Stimulated activated CD8-positive, alpha-beta memory T cell treated with anti-CD3 and anti-CD28 coated beads, Interleukin-12 subunit alpha, Interleukin-12 subunit beta, amount 100 ng/mL, for 1 hour (primary cell): ENCODE measurements at places on chromosomes 3 and 15.

DNA sequence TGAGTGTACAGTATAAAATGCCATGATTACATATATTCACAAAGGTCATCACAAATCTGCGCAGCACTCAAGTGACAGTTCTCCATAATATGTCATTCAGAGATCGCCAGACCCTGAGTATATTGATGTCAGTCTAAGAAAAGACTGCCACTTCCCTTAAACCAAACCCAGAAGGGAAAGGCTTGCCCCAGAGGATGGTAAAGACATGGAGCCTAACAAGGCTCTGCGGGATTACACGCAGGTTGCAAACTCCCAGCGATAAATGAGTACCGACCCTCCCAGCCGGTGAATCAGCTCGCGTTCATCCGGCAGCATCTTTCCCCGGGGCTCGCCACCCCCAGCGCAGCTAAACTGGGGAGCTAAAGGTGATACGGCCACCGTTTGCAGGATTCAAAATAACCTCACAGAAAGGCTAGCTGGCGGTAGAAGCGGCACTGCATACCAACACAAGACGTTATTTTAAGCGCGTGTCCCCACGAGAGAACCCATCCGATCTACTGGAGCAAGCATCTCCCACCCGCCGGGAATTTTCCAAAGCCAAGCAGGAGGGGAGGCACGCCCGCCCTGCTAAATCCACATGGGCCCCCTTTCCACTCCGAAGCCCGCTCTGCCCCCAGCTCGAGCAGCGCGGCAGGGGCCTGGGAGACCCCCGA is 643 bp downstream of the MYO5A start:
- DNase-seq = peak; percentile 20

DNA sequence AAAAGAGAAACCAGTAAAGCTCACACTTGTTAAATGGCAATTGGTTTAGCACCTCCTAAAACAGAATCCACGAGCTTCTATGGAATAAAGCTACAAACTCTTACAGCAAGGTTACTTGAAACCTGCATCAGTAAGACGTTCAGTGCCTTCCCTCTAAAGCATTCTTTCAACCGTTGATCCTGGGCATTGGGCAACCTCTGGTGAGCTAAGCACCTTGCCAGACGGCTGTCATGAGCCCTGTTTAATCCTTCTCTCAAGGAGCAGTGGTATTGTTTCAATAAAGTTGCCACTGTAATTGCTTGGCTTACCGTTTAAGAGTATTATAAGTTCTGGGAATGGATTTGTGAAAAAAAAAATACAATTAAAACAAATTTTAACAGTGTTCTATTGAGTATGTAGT is 75.0 kb downstream of the COL8A1 start:
- no peak for DNase-seq

DNA sequence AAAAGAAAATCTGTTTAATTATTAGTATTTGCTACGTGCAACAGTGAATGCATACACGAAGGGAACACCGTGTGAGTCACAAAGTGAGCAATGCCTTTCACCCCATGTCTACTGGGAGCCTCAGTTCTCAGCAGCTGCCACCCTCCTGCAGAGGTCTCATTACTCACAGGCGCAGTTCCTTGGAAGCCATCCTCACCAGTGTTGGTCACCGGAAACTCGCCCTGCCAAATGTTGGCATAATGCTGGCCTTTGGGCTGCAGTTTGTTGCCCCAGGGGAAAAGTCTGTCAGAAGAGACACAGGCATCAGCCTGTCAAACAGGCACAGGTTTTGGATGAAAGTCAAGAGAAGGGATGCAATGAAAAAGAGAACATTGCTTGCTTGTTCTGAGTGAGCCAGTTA is 50.1 kb downstream of the SUMF1 start:
- no peak for DNase-seq

DNA sequence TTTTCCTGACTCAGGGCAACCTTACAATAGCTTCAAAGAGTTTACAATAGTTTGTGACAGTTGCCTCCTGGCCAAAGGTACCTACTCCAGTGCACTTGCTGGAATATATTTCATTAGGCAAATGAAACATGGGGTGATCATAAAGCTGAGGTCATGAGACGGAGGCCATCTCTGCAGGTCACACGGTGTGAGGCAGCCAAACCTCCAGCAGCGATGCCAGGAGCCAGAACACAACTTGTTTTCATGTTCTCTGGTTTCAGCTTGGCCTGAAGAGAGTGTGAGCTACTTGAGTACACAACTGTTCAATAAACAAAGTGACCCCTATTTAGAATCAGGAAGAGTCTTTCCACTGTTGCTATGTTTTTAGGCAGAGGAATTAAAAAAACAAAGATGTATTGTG is 42.7 kb upstream of the PYGO1 start:
- DNase-seq = no peak

DNA sequence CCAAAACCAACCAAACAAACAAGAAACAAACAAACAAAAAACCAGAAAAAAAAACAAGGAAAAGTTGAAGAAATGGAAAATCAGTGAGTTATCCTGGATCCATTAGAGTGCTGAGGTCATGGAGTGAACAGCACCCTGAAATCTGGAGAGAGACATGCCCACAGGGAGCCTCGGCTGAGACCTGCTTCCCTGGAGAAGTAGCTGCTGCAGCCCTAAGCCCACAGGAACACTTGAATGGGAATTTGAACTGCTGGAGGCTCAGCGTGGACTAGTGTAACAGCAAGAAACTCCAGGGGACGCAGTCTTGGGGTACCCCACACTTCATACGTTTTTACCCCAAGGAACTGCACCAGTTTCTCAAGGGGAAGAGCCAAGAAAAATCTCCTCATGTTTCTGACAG is 144.1 kb upstream of the UBE3A start:
- no peak for DNase-seq

DNA sequence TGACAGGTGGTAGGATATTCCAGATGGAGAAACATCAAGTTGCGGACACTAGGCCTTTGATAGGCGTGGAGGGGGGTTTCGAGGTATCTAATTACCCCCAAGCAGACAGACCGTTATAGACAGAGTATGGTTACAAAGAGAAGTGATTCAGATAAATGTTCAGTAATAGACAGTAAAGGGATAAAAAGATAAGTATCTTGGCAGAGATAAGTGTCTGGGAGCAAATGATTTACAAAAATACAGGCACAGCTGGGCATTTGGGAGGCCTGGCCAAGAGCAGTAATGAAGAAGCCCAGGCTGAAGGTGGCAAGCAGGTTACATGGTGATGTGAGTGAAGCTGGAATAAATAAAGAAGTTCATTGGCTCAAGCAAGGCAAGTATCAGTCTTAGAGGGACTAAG is 659 bp upstream of the MYH15 start:
- DNase-seq = no peak

DNA sequence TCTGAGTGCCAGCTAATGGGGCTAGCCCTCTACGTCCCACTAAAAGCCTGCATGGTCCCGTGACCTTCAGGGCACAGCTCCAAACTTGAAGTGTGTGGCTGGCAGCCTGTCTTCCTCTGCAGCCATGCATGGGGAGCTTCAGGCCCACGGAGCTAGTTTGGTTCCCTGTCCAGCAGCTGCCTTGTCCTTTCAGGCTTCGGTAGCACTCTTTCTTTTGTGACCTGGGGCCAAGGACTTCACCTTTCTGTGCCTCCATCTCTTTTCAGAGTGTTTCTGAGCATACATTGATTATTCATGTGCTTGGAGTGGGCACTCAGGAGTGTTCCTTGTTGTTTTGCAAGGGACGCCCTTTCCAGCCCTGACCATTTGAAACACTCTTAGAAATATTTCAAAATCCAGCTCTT is 155.2 kb downstream of the DNAJB8 start:
- DNase-seq = no peak

DNA sequence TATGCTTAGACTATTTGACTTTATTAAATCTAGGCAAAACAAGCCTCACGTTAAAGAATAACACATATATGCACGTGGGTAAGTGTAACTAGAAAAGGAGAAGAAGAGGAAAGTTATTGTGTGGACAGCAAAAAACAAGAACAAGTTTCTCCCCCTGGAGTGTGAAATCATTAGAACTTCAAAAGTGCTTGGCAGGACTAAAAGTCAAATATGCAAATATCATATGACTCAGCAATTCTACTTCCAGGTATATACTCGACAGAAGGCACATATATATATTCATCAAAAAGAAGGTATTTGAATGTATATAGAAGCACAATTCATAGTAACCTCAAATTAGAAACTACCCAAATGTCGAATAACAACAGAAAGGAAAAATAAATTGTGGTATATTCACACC is 68.9 kb upstream of the STXBP5L start:
- DNase-seq = no peak

GRCh38 chr15:68469162-68470048 is 37.4 kb upstream of the ITGA11 start:
- no peak for DNase-seq

GRCh38 chr3:8204331-8204730 is 297.3 kb upstream of the LMCD1 start:
- no peak for DNase-seq

DNA sequence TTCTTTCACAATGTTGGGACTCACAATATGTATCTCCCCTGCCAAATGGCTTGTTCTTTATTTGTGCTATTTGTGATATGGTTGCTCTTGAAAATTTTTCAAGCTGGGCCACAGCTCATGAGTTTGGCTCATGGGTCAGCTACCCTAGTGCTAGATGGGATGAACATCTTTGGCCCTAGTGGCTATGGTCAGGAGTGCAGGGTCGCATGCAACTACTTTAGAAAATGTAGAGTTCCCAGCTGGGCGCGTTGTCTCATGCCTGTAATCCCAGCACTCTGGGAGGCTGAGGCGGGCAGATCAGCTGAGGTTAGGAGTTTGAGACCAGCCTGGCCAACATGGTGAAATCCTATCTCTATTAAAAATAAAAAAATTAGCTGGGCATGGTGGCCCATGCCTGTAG is 55.8 kb downstream of the POLR2M start:
- no peak for DNase-seq

- peak; percentile 20 for DNase-seq
Observed at GRCh38 chr3:129278966-129279906, 566 bp downstream of the HMCES start.

DNA sequence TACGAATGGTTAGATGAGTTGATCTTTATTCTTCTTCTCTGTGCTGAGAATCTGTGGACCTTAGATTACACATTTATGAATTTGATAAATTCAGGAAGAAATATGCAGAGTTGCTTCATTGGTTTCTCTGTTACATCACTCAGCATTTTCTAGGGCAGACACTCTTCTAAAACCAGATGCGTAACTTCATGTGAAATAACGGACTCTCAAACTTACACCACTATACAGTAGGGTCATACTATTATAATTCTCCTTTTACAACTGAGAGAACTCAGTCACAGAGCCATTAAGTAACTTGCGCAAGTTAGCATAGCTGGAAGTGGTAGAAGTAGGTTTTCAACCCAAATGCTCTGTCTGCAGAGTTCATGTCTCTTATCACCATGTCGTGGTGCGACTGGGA is 5.7 kb downstream of the TMEM207 start:
- no peak for DNase-seq

DNA sequence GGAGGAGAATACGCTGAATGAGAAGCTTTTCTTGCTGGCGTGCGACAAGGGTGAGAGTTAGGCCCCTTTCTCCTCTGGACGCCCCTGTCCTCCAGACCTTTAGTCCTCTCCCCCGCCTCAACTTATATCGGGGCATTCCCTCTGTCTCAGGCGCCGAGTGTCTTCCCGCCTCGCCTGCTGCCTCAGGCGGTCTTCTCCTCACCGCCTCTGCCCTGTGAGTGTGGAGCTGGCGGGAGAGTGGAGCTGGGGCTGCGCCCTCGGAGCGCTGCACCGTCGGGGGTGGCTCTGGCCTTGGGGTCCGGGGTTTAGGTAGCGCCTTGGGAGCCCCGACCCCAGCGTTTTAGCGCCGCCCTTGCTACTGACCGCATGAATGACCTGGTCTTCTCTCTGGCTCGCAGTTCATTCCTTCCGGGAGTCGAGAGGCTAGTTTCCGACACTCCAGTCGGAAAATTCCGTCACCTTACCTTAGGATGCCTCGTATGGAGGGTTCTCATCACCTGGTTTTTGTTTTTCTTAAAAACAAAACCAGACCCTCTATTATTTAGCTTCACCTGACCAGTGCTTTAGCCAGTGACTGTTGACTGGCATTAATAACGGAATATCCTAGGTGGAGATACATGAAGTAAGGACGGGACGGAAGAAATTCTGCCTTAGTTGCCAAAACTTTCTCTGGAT is 985 bp downstream of the TRPC1 start:
- no peak for DNase-seq

- DNase-seq = no peak
Observed at GRCh38 chr15:48748535-48748934, 62.3 kb downstream of the CEP152 start.

DNA sequence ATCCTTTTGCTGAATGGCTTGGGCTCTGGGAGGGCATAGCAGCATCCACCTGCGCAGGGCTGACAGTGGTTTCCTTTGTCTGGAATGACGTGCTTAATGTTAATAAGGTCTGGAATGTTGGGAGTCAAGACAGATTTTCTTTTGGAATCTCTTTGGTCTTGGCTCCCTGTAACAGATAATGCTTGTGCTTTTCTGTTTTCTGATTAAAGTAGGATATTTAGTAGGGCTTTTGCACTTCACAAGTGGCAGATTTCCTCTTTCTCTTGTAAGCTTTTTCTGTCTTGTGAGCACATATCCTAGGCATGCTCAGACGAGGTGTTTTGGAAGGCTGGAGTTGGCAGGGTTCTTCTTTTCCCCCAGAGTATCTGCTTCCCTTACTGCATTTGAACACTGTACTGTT is 189.6 kb downstream of the GHSR start:
- DNase-seq = no peak

GRCh38 chr3:71815340-71816067 is 30.6 kb upstream of the PROK2 start:
- DNase-seq = no peak

- DNase-seq = no peak
Observed at GRCh38 chr3:99485286-99485685, 153.1 kb upstream of the COL8A1 start.

- no peak for DNase-seq
Observed at GRCh38 chr3:69004138-69004537, 9.3 kb downstream of the EOGT start.

DNA sequence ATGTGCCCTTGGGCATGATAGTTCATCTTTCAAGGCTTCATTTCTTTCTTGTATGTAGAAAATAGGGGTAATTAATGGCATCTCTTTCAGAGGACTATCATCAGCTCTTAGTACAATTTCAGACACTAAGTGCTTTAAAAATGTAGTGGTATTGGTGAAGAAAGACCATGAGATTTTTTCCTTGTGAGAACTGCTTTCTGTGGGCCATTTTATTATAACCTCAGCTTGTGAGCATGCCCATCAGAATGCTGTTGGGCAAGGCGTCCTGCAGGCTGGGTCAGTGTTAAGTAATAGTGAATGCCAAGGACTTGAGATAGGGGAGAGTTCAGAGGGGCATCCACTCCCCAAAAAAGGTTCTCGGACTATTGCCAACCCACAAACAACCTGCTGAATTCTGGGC is 187.9 kb downstream of the GHSR start:
- no peak for DNase-seq

GRCh38 chr3:186534113-186534669 is 10.0 kb downstream of the CRYGS start:
- no peak for DNase-seq

GRCh38 chr15:89695198-89695597 is 4.6 kb downstream of the WDR93 start:
- DNase-seq = no peak
